ENCODE measurements at places on chromosomes 3 and 15.

- no peak for DNase-seq
Observed at GRCh38 chr3:43224405-43225073, 61.8 kb upstream of the SNRK start.

DNA sequence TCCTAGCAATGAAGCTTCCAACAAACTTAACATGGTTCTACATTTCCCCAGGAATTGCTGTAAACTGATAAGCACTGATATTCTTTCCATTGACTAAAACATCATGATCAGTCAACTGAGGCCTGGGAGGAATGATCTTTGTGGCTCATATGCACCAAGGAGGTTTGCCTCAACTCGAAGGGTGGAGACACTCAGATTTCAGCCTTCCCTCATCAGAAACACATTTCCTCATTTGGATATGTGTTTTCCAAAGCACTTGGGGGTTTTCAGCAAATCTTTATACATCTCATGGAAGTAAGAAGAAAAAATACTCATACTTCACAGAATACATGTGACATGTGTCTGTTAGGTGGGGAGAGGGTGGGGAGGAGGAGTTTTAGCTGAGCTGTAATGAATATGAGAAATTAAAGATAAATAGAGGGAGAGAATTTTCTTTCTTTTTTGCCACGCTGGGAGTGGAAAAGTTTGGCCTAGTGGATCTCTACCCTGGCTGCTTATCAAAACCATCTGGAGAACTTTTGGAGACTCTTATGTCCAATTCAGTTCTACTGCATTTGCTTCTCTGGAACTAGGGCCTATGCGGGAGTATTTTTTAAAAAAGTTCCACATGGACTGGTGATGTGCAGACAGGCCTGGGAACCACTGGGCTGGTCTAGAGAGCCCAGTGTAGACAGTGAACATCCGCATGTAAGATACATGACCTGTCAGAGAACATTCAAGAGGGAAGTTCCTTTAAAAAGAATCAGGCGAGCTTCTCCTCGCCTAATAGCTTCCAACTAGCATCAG is 301.0 kb upstream of the ICE2 start:
- DNase-seq, result no peak

DNA sequence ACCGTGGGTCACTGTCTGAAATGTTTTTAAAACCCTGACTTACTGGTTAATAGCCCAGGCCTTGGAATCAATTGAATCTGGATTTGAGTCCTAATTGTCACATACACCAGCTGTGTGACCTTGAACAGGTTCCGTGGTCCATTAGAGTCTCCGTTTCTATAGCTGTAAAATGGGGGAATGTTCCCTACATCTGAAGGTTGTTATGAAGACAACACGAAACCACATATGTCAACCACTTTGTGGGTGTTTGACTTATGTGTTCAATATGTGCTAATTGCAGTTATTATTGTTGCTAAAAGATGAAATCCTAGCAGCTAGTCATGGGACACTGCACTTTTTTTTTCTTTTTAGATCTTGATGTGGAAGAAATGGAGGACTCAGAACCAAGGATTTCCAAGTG is 35.3 kb downstream of the ZBTB38 start:
- no peak for DNase-seq

GRCh38 chr3:3089017-3089416 is 21.2 kb downstream of the IL5RA start:
- no peak for DNase-seq

DNA sequence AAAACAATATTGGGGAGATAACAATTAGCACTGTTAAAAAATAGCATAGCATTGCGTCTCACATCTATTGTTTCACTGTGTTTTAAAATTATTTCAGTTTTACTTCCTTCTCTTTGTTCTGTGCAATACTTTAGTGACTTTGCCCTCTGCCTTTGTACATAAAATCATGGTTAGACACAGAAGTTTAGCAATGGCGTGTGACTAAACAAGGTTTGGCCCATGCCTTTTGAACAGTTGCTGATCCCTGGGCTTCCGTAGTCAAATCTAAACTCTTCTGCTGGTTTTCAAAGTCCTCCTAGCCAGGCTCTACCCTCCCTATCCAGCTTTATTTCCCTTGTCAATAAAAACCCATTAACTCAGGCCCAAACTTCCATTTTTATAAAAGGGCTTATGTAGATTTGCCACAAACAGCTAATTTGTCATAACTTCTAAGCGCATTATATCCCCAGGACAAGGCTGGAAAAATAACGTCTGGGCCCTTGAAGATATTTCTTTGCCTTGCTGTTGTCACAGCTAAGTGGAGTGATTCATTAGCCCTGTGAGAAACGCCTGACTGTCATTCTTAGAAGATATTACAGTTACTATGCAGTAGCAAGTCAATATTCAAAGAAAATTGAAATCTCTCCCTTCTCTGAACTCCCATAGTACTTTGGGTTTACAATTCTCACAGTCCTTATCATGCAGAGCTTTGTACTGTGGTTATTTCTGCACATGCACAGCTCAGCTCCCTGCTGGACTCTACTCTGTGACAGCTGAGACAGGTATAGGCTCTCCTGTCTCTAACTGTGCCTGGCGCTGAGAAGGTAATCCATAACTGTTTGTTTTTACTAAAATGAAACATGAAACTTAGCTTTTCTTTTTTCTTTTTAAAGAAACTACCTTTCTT is 123.4 kb upstream of the SLC24A5 start:
- no peak for DNase-seq

DNA sequence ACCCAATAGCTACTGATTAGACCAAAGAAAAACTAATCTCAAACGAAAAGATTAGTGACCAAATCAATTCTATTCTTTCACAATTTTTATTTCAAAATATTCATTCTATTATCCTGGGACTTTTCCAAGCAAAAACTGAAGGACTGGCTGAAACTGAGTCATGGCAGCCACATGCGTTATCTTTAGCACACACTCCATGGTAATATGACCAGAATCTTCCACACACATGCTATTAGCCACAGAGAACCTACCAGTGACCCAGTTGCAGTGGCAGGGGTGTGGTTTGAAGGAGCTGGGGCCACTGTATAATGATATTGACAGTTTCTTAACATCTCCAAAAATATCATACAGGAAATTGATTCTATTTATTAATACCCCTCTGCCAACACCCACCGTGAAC is 154.8 kb upstream of the ABI3BP start:
- DNase-seq, result no peak

- DNase-seq, result no peak
Observed at GRCh38 chr3:127018306-127018828, 35.5 kb downstream of the PLXNA1 start.

- no peak for DNase-seq
Observed at GRCh38 chr15:63109920-63110319, 11.7 kb upstream of the LACTB start.

DNA sequence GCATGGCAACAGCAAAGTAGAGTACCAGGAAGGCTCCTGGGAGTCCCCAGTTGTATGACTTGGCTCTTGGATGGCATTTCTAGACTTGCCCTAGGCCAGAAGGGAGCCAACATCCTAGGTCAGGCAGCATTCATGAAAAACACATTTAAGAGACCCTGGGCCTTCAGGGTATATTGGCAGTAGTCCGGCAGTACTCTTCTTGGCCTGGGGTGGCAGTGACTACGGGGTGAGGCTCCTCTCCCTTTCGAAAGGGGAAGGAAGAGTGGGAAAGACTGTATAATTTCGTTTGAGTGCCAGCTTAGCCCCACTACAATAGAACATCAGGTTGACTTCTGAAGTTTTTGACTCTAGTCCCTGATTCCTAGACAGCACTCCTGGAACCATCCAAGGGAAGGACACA is 136.4 kb downstream of the ZIC4 start:
- DNase-seq, result no peak

DNA sequence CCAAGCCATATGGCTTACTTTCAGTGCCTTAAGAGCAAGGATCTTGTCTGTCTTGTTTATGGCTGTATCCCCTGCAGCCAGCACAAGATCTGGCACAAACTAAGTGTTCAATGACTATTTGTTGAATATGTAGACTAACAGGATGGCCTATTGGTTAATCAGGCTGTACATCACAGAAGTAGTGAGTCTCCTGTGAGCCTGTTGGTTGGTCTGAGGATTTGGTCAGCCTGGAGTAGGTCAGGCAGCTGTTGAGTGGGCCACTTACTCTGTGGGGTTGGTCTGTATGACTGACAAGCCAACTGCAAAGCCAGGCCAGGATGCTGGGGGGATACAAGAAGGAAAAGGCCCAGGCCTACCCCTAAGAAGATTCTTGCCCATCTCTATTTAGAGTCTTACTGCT is 33.4 kb upstream of the CILP start:
- no peak for DNase-seq

DNA sequence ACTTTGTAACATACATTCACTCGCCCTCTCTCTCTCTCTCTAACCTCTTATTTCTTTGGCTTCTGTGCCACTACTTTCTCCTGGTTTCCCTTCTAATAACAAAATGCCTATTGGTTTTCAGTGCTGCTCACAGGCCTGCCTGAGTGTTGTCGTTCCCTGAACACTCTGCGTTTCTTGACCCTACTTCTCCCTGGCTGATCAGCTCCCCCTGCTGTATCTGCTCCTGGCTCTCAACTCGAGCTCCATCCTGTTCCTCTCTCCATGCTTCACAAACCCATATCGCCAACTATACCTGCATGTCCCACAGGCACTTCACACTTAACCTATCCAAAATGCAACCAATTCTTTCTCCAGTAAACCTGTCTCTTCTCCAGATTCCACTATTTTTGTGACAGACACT is 111.4 kb downstream of the OPA1 start:
- no peak for DNase-seq

Data from stimulated activated CD8-positive, alpha-beta memory T cell treated with anti-CD3 and anti-CD28 coated beads, Interleukin-7, amount 100 ng/mL, for 1 hour (primary cell).